Activated T-helper 1 cell treated with anti-CD3 and anti-CD28 coated beads, Interleukin-12 subunit alpha, Interleukin-12 subunit beta, Interleukin-2, Interleukin-4 antibody, amounts not matched to agents 30 ng/mL and 10 ng/mL and 1 ng/mL, durations not matched to agents 14 hours and 24 hours and 36 hours (primary cell): ENCODE measurements at places on chromosomes 16 and 17. TPM values are rescaled to one million over a fixed set of nuclear protein-coding genes. Genes with fewer than 3 reads are reported as not detected.

The TTLL6 gene
- not detected in 2 replicates for total RNA-seq

DNA sequence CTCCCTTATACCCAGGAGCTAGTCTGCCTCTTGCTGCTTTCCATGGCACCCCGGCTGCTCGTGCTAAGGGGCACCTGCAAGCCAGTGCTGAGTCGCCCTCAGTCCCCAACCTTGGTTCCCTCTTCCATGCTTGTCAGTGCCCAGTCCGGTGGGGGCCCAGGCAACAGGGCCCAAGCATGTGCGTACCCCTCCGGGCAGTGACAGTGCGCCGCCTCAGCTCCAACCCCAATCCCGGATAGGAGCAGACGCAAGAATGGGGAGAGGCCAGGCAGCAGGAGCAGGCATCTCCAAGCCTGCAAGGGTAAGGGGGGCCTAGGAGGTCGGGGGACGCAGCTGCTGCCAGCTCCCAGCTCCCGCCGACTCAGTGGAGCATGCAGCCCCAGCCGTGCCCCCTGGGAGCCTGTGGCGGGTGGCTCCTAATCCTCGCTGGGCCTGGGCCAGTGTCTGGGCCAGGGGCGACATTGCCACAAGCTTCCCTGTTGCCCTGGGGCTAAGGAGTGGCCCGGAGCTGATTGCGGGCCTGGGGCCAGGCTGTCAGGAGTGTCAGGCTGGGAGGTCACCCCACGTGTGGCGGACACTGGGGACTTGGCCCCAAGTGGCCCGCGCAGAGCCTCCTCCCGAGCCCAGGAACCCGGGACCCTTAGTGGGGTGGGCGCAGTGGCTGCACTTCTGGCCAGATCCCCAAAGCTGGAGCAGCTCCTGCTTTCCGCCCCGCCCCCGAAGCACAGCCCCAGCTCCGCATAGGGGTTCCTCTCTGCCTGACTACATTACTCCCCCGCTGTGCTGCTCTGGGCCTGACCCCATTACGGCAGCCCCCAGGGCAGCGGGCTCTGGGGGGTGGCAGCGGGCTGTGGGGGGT, 9.8 kb downstream of the CPD start:
- no peak for DNase-seq

GRCh38 chr16:83721676-83722075, 86.1 kb upstream of the HSBP1 start:
- DNase-seq: no peak

- no peak for DNase-seq
Measured at GRCh38 chr17:14733376-14733775, 432.5 kb downstream of the HS3ST3B1 start.

- DNase-seq: no peak
Measured at GRCh38 chr16:12614662-12615278, 188.9 kb downstream of the CPPED1 start.

DNA sequence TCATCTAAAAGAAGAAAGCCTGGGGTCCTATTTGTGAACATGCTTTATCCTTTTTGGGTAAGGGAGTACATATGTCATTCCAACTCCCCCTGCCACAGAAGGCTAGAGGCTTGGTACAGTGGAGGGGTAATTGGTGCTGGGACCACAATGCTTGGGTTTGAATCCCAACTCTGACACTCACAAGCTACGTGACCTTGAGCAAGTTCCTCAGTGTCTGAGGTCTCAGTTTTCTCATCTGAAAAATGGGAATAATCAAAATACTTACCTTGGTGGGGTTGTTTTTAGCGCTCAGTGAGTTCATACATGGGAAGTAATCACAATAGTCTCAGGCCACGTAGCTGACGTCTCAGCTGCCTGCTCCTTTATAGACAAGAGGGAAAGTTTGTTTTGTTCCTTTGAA, 150.8 kb downstream of the CPPED1 start:
- DNase-seq: no peak

DNA sequence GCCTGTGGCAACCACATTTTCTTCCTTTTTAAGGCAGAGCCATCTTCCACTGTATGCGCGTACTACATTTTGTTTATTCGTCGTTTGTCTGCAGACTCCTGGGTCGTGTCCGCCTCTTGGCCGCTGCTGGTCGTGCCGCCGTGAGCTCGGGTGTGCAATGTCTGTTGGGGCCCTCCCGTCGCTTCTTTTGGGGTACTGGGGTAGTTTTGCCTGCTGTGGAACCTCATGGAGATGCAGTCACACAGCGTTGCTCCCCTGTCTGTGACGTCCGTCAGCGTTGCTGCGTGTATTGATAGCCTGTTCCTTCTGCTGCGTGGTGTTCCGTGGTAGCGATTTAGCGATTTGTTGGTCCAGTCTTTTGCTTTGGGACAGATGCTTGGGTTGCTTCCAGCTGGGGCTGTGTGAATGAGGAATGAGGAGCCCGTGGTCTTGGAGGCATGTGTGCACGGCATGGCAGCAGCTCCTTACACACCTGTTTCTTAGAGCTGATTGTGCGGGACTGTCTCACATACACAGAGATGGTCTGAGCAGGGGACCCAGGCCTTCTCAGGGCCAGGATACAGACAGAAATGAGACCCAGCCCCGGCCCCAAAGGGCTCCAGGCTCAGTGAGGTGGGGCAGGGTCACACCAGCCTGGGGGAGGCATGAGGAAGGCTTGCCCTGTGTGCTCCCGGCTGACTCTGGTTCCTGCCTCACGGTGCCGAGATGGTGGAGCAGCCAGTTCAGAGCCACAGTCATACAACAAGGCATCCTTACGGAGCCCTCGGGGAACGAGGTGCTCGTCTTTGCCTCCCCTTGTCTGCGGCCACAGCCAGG, 78.4 kb upstream of the GSE1 start:
- DNase-seq: no peak

- no peak for DNase-seq
Measured at GRCh38 chr17:19727501-19728078, 11.2 kb upstream of the SLC47A2 start.

- DNase-seq: no peak
Measured at GRCh38 chr17:20191056-20191455, 181.9 kb downstream of the SPECC1 start.

DNA sequence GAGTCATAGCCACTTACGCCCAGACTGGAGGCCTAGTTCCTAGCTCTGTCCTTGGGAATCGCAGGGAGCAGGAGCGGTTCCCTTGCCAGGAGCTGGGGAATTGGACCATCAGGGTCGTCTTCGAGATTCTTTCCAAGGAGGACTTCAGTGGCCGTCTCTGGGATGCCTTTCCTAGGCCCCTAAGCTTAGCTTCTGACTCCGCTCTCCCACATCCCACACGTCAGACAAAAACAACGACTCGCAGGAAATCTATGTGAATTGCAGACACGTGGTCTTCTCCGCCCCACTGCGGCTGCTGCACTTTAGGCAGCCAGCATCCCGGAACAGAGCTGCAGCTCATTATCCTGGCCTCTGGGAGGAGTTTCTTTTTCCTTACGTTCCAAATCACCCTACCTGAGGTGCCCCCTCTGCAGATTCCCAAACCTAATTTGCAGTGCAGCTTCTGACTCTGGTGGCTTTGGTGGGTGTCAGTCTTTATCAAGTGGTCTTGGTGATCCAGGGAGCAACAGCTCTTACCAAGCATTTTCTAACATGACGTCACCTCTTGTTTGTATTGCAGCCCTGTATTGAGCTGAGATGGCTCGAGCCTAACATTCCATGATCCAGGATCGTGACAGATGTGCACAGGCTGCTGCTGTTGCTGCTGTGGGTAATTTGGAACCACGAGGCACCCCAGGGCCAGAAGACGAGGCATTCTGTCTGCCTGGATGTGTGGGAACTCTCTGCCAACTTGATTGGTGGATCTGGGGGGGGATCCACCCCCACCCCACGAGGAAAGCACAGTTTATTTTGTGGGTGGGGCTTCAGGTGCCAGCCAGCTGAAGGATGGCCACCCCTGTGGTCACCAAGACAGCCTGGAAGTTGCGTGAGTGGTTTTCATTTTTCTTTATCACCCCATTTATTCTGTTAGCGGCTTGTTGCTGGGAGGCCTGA, 1.1 kb downstream of the KATNB1 start:
- peak; percentile 41 for DNase-seq

DNA sequence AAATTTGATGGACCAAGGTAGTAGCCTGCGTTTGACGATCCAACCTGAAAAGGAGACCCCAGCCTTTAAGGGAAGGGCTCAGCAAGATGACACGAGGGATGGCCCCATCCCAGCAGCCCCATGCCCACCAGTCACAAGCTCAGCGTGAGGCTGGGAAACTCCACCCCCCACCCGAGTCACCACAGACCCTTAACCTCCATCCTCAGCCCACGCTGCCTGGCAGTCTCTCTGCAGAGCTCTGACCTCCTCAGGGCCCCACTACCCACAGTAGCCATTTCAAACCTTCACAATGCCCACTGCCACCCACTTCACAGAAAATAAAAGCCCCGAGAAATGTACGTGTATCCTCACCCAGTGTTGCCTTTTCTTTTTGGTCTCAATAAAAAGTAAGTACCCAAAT, 18.7 kb downstream of the USP36 start:
- no peak for DNase-seq
